ENCODE measurements at places on chromosomes 3 and 15.

GRCh38 chr3:51358981-51359380 lies 26.1 kb upstream of the MANF start:
- DNase-seq: no peak

GRCh38 chr3:138351151-138351550 lies 2.8 kb downstream of the MRAS start:
- DNase-seq: no peak

- DNase-seq: no peak
These were observed 83.9 kb downstream of the LRRK1 start for GRCh38 chr15:101003081-101003480.

GRCh38 chr15:67059127-67059553 lies 6.3 kb upstream of the SMAD3 start:
- no peak for DNase-seq

- peak; percentile 62 for DNase-seq
These were observed 1.9 kb upstream of the VWA5B2 start for GRCh38 chr3:184227481-184227935.

DNA sequence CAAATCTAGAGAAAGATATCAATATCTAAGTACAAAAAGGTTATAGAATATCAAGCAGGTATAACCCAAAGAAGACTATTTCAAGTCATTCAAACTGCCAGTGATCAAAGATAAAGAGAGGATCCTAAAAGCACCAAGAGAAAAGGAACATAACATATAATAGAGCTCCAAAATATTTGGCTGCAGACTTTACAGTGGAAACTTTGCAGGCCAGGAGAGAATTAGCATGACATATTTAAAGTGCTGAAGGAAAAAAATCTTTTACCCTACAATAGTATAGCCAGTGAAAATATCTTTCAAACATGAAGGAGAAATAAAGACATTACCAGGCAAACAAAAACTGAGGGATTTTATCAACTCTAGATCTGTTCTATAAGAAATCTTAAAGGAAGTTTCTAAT lies 254.3 kb upstream of the ARHGEF26 start:
- no peak for DNase-seq

GRCh38 chr3:52171514-52172261 lies 17.5 kb upstream of the POC1A start:
- DNase-seq: peak; percentile 54

DNA sequence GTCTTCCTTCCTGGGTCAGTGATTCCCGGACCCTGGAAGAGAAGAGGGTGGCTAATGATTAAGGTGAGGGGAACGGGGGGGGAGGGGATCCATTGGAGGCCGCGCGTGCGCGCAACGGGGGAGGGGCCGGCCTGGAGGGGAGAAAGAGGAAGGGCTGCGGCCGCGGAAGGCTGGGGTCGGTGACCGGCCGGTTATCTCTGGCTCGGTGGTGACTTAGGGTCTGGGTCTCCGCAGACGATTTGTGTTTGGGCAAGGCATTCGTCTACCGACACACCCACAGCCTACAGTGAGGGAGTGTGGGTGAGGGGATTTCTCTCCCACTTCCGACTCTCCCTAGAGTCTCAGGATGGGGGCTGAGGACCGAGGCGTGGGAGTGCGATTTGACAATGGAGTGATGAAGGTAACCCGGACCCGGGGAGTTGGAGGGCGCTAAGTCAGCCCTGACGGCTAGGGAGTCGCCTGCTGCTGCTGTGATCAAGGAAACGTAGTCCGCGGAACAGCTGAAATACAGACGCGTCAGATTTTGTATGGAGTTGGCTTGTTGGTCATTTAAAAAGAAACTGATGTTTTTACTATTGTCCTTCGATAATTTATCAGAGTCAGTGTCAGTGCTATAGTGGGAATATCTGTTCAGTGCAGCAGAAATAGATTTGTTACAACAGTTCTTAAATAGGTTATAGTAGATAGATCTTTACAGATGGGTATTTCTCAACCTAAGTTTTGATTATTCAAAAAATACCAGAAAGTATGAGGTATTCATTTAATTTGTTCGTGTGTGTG lies 733 bp downstream of the RNF111 start:
- peak; percentile 57 for DNase-seq

DNA sequence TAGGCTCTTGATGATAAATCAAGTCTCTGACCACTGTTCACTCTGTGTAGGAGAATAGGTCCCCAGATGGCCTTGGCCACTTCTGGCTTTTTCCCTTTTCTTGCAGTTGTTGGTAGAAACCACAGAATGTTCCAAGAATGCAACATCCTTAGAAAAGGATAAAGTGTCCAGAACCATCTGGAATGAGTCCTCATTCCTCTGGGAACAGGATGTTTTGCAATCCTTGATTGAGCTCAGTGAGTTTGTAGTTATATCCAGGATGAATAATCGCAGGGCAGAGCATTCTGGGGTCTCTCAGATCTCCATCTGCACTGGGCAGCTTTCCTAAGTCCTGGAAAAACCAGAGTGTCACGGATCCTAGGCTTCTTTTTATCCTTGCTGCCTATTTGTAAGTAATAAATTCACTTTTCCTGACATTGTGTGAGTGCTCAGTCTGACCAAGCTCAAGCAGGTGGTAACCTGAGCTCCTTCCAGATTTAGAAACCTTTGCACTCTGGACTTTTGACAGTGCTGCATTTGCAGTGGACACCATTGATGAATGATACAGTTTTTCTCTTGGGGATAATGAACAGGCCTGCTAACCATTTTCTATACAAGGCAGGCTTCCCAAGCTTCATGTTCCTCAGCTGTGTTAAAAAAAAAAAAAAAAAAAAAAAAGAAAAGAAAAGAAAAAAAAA lies 1028.6 kb downstream of the OTOL1 start:
- DNase-seq: peak; percentile 36

DNA sequence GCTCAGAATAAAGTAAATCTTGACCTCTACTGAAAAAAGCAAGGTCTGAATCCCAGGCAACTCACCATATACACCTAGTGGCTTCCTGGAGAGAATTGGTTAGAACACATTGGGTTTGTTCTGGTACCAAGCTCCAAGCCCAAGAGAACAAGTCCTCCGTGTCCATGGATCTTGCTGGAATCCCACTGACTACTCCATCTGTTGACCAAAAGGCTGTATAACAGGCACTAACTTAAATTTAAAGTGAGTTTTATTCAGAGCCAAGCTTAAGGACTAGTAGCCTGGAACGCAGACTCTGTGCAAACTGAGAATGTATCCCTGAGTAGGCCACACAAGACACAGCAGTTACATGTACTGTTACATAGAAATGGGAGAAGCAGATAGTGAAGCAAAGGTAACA lies 342.1 kb upstream of the LRRC3B start:
- DNase-seq: no peak

DNA sequence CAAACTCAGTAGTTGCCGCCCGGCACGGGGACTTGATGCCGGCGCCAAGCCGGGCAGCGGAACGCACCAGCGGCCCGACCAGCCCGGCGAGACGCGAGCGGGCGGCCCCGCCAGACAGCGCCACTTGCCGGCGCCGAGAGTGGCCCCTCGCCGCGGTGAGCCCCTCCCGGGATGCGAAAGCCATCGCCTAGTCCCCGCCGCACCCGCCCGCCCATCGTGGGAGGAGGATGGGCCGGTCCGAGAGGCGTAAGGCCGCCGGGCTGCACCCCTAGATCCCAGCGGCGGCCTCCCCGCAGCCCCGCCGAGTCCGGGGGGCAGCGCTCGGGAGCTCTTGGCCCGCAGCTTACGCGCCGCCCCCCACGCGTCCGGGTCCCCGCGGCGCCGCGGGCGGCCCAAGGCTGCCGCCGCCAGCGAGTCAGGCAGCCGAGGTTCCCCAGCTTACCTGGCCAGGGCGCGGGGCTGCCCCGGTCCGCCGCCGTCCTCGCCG lies 609 bp downstream of the GOLGA8A start:
- DNase-seq: peak; percentile 9

DNA sequence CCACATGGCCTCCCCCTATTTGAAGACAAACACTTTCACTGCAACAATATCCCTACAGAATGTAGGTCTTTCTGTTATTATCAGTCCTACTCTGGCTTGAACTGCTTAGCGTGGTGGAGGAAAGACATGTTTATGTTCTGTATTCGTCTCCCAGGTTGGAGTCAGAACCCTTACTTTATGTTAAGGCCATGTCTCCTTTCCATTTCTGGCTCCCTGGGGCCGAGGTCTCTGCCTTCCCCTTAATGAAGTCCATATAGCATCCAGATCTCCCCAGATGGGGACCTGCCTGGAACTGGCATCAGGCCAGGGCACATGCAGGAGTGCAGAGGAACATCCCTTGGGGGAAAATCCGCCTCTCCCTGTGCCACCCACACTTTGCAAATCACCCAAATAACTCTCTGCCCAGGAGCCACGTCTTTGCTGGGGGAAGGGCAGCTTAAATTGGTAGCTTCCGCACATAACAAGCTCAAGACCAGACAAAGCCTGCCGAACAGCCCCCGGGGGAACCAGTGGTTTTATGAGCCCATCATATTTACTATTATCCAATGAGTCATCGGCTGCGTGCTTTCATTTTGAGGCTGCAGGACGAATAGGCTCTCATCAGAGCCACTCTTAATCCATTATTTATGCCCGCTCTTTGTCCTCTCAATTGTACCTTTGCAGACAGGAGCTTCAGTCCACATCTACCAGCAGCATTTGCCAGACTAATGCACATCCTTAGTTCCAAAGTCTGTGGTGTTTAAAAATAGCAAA lies 237.0 kb downstream of the UACA start:
- DNase-seq: peak; percentile 75

DNA sequence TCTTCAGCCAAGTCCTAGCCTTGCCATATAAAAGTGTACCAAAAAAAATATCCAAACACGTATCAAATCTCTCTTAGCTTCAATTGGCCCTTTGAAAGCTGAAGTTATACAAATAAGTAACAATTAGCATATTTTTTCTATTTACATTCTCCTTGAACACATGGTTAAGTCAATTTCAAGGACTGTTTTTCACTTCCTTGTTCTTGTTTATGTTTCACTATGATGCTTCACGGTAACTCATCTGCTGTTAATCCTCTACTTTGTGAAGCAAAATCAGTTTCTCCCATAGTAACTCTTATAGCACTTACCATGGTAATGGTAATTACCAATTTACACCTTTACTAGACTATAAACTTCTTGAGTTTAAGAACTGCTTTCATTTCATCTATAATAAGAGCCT lies 10.6 kb upstream of the SPRED1 start:
- no peak for DNase-seq

DNA sequence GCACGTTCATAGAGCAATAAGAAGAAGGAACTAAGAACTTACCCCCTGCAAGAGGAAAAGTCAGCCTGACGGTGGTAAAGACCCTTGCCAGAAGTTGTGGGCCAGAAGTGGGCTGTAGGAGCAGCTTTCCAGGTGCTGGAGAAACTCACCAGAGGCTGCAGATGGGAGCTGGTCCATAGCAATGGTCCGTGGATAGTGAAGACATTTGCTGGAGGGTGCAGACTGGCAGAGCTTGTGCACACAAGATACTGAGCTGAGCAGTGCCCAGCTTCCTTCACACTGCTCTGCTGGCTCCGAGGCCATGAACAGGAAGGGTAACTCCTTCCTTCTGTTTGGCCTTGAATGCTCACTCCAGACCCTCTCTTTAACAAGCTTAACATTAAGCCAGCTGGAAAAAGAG lies 149.8 kb upstream of the BNIP2 start:
- DNase-seq: no peak

GRCh38 chr3:65575376-65575840 lies 463.3 kb downstream of the MAGI1 start:
- DNase-seq: no peak

DNA sequence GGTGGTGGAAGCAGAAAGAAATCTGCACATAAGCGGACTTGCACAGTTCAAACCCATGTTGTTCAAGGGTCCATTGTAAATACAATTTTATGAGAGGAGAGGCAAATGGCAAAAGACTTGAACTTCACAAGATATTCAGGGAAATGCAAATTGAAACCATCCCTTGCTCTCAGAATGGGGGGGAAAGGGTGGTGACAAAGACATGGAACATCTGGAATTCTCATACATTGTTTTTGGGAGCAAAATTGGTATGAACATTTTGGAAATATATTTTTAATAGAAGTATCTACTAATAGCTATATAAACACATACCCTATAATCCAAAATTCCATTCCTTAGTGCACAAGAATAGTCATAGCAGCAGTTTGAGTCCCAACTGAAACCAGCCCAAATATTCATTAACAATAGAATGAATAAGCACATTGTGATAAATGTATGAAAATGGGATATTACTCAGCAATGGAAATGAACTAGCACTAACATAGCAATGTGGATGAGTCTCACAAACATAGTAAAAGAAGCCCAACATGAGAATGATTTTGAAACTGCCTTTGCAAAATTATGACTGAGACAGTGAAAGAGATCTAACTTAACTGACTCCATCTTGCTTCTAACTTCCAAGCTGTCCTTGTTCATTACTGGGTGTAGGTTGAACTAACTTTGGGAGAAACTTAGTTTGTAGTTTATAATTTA lies 77.2 kb downstream of the CD200R1L start:
- DNase-seq: no peak

Data from hepatic stellate cell (primary cell).